Hepatocyte (in vitro differentiated cells): ENCODE measurements at places on chromosomes 4 and X. TPM values are rescaled to one million over a fixed set of nuclear protein-coding genes. Genes with fewer than 3 reads are reported as not detected.

Gene MAGEA11
- total RNA-seq = not detected in 2 replicates

GRCh38 chr4:82891707-82892466 lies 934 bp upstream of the SEC31A start:
- peak; percentile 19 for DNase-seq
- peaks cover 14% of the 10 kb centered on the region for H3K4me1 ChIP-seq
- no peaks in the 10 kb centered on the region for H3K27me3 ChIP-seq
- no peaks in the 10 kb centered on the region for H3K36me3 ChIP-seq

DNA sequence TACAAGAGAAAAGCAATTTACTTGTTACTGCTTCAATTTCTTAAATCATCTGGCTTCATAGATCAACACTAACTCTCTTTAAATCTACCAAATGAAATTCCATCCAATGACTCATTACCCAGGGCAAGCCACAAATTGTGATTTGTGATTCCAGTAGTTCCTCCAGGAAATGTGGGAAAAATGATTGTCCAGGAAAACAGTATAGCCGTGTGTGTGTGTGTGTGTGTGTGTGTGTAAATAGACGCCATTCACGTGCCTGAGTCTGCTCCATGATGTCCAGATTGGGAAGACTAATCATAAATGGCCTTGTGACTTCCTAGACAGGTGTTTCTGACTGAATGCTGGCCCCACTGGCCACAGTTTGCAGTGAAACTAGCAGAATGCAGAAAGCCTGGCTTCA lies 121.3 kb downstream of the HS6ST2 start:
- no peak overlapping the region for H3K4me3 ChIP-seq
- peak; percentile 23 for DNase-seq

Gene ELOVL6
- 18.1 and 19.8 TPM in 2 replicates for total RNA-seq

DNA sequence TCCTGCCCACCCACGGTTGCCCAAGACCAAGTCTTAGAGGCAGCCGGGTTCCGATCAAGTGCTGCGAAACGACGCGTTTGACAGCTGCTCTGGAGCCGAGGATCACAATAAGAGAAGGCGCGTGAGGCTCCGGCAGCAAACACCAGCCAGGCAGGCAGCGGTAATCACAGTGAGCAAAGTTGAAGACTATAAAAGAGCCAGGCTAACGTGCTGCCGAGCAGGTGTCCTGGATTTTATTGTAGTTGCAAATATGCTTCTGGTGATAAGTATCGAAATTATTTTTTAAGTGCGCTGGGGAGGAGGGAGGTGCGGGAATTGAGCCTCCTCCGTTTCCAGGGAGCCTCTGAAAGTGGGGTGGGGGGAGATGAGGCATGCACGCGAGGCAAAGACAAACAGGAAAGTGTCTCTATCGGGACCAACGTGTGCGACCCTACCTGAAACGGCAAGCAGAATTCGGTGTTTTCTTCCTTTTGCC lies 590 bp downstream of the GABRA2 start:
- peaks cover 61% of the 10 kb centered on the region for H3K27me3 ChIP-seq
- no peaks in the 10 kb centered on the region for H3K36me3 ChIP-seq
- H3K4me3 ChIP-seq = peak overlapping the region; percentile 36
- peaks cover 14% of the 10 kb centered on the region for H3K4me1 ChIP-seq
- no peak overlapping the region for H3K27ac ChIP-seq

DNA sequence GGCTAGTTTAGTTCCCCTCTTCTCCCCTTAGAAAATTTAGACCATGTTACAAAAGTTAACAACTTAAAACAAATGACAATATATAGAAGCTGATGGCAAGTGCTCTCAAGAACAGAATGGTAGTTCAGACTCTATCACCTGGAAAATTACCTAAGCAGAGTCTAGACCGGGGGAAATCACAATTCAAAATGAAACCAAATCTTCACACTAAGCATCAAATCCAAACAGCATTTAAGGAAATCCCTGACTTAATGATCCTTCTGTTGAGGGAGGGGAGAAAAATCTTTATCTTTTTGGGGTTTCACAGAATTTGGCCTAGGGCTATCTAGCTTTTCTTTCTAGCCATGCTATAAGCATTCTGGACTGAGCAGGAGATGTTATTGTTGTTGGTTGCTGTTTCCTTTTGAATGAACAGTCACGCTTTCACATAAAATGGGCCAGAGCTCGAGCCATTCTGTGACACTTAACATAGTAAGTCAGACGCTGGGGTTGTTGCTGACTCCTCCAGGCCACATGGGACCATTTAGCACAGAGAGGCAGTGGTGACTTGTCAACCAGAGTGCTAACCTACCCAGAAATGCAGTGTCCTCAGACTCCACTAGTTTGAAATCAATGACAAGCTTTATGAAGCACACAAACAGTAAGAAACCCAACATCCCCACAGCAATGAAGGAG lies 16.0 kb upstream of the LSM6 start:
- H3K36me3 ChIP-seq = no peaks in the 10 kb centered on the region
- no peaks in the 10 kb centered on the region for H3K4me1 ChIP-seq
- no peak for DNase-seq
- no peaks in the 10 kb centered on the region for H3K27me3 ChIP-seq

- H3K27ac ChIP-seq = no peak overlapping the region
- H3K4me3 ChIP-seq = no peak overlapping the region
- H3K27me3 ChIP-seq = no peaks in the 10 kb centered on the region
- no peaks in the 10 kb centered on the region for H3K36me3 ChIP-seq
- H3K4me1 ChIP-seq = no peaks in the 10 kb centered on the region
These were observed 46.7 kb downstream of the CXorf49B start for GRCh38 chrX:71809886-71810285.

- H3K4me3 ChIP-seq = no peak overlapping the region
- H3K4me1 ChIP-seq = no peaks in the 10 kb centered on the region
- no peaks in the 10 kb centered on the region for H3K36me3 ChIP-seq
- DNase-seq = no peak
- no peak overlapping the region for H3K27ac ChIP-seq
These were observed 383.5 kb upstream of the INTU start for GRCh38 chr4:127249066-127249766.

Gene FHDC1
- 3.1 TPM in 2 replicates for total RNA-seq

Gene CNOT6L
- total RNA-seq = 20.4 and 21.0 TPM in 2 replicates

Gene CT83
- not detected in 2 replicates for total RNA-seq

Gene GYPB
- not detected in 2 replicates for total RNA-seq

DNA sequence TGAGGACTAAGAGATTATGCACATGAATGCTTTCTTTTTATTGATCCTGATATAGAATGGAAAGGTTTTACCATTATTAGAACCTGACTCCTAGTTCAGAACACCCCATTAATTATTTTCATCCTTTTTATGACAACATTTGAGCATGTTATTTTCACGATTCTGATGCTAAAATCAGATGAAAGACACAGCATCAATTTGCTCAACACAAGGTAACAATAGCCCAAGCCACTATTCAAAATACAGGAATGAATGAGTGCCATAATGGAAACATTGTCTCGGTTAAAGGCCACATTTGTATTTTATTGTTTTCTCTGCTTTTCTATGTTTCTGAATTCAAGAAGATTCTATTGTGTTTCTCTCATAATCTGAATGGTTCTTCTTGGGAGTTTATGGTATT lies 126.3 kb upstream of the POF1B start:
- no peaks in the 10 kb centered on the region for H3K27me3 ChIP-seq
- H3K4me1 ChIP-seq = no peaks in the 10 kb centered on the region
- H3K4me3 ChIP-seq = no peak overlapping the region
- H3K27ac ChIP-seq = no peak overlapping the region
- DNase-seq = no peak

GRCh38 chr4:6189511-6189910 lies 10.8 kb downstream of the JAKMIP1 start:
- H3K4me1 ChIP-seq = no peaks in the 10 kb centered on the region
- no peaks in the 10 kb centered on the region for H3K36me3 ChIP-seq
- H3K27ac ChIP-seq = no peak overlapping the region

- H3K27me3 ChIP-seq = no peaks in the 10 kb centered on the region
- H3K27ac ChIP-seq = no peak overlapping the region
- no peak overlapping the region for H3K4me3 ChIP-seq
- DNase-seq = no peak
- no peaks in the 10 kb centered on the region for H3K4me1 ChIP-seq
These were observed 180.1 kb upstream of the SPRY1 start for GRCh38 chr4:123216543-123216942.

- no peaks in the 10 kb centered on the region for H3K36me3 ChIP-seq
- H3K4me3 ChIP-seq = no peak overlapping the region
- DNase-seq = no peak
- H3K27me3 ChIP-seq = no peaks in the 10 kb centered on the region
These were observed 31.6 kb downstream of the SLC9A6 start for GRCh38 chrX:136016881-136017280.

- no peaks in the 10 kb centered on the region for H3K36me3 ChIP-seq
- H3K4me3 ChIP-seq = no peak overlapping the region
- no peaks in the 10 kb centered on the region for H3K4me1 ChIP-seq
- no peak overlapping the region for H3K27ac ChIP-seq
- H3K27me3 ChIP-seq = no peaks in the 10 kb centered on the region
- no peak for DNase-seq
These were observed 21.8 kb upstream of the P2RY10 start for GRCh38 chrX:78923198-78924015.

DNA sequence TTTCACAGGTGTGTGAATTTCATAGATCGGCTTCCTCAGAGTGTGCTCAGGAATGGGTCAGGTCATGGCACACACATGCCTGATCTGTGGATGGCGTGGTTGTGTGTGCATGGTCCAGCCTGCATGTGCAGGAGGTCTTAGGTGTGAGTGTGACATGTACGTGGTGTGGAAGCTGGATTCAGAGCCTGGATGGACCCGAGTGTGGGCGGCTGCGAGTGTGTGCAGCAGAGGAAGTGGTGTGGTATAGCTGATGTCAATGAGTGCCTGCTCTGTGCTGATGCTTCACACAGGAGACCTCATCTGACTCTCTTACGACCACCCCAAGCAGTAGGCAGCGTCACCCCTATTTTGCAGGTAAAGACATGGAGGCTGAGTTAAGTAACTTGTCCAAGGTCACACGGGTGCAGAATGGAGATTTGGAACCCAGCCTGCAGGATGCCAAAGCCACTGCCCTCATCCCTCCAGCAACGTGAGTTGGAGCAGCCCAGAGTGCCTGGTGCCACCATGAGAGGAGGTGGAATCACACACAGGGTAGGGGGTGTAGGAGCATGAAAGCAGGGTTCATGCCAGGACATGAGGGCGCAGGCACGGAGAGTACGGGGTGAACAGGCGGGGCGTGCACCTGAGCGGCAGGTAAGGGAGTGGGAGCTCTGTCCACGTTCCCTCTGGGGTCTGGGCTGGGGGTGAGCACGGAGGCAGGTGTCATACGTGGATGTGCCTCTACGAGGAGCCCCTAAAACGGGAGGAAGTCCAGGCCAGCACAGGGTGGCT lies 24.2 kb upstream of the C4orf50 start:
- H3K27ac ChIP-seq = no peak overlapping the region
- H3K4me3 ChIP-seq = no peak overlapping the region
- H3K27me3 ChIP-seq = no peaks in the 10 kb centered on the region
- H3K4me1 ChIP-seq = no peaks in the 10 kb centered on the region
- DNase-seq = no peak

Gene BRS3
- total RNA-seq = 0.04 TPM in 1 of 2 replicates, not detected in the other

Gene KCTD8
- total RNA-seq = 0.48 and 1.5 TPM in 2 replicates

GRCh38 chr4:176054942-176055341 lies 10.7 kb upstream of the WDR17 start:
- no peak overlapping the region for H3K27ac ChIP-seq
- no peaks in the 10 kb centered on the region for H3K4me1 ChIP-seq
- H3K4me3 ChIP-seq = no peak overlapping the region
- H3K27me3 ChIP-seq = no peaks in the 10 kb centered on the region
- no peak for DNase-seq

GRCh38 chrX:41245641-41246040 lies 88.3 kb upstream of the DDX3X start:
- H3K27me3 ChIP-seq = no peaks in the 10 kb centered on the region
- no peak overlapping the region for H3K4me3 ChIP-seq
- no peaks in the 10 kb centered on the region for H3K36me3 ChIP-seq
- peak overlapping the region; percentile 42 for H3K27ac ChIP-seq

DNA sequence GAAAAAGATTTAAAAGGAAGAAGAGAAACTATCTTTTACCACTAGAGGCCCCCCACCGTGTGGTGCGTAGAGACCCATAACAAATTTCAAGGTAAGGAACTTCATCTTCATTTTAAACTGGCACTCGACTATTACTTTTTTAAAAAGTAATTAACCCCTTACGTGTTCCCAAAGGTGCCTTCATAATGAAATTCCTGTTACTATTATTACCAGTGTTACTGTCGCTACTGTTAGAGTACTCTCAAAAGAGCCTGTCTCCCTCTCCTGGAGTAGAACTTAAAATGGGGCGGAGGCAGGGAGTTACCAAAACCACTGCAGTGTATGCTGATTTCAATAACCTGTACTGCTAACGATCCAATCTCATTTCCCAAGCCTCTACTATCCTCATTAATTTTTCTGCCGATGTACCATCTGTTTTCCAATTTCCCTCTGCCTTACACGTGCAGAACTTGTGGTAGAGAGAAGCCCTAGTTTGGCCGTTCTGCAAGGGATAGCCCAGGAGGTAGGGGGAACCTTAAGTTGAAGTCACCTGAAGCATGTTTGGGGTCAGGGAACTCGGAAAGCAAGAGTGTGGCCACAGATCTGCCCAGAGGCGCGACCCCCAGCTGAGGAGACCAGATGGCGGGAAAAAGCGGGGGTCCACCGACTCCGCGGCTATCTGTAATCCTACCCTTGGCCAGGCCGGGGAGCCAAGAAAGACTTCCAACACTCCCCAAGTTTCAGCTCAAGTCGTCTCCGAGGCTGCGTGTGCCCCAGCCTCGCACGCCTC lies 720 bp upstream of the STK26 start:
- no peaks in the 10 kb centered on the region for H3K4me1 ChIP-seq
- H3K27ac ChIP-seq = peak overlapping the region; percentile 88
- H3K27me3 ChIP-seq = no peaks in the 10 kb centered on the region
- DNase-seq = no peak
- no peaks in the 10 kb centered on the region for H3K36me3 ChIP-seq

- no peak for DNase-seq
- no peak overlapping the region for H3K27ac ChIP-seq
- H3K27me3 ChIP-seq = peaks cover 6% of the 10 kb centered on the region
- no peaks in the 10 kb centered on the region for H3K36me3 ChIP-seq
- H3K4me3 ChIP-seq = no peak overlapping the region
- peaks cover 16% of the 10 kb centered on the region for H3K4me1 ChIP-seq
These were observed 180.2 kb downstream of the RBM46 start for GRCh38 chr4:154961263-154961662.

DNA sequence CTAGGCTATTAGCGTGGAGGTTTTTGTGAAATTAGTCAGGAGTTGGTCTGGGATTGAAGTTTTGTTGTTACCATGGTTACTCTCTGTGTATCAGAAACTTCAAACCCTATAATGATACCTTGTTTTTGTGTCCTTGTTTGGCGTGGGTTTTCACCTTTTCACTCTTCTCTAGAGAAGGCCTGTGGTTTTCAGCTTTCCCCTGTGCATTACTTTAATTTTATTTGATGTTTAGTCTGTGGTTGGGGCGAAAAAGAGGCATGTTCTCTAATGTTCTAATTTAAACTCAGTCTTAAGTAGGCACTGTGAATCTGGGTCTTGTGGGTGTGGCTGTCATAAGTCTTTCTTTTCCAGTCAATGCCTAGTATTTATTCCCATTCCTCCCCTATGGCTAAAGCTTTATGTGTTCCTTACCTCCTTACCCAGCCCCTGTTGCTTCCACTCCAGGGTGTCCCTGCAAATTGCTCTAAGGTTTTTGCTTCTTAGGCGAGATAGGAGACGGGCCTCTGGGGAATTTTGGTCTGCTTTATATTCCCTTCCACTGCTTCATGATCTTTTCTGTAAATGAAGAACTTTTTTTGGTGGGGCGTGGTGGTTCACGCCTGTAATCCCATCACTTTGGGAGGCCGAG lies 326.3 kb upstream of the ZCCHC13 start:
- no peaks in the 10 kb centered on the region for H3K27me3 ChIP-seq
- no peak overlapping the region for H3K4me3 ChIP-seq
- no peaks in the 10 kb centered on the region for H3K4me1 ChIP-seq
- H3K36me3 ChIP-seq = no peaks in the 10 kb centered on the region
- DNase-seq = no peak

GRCh38 chr4:10872833-10873517 lies 188.4 kb upstream of the CLNK start:
- no peak for DNase-seq
- no peaks in the 10 kb centered on the region for H3K36me3 ChIP-seq
- no peaks in the 10 kb centered on the region for H3K4me1 ChIP-seq
- no peak overlapping the region for H3K4me3 ChIP-seq

Gene ACSL4
- 213 and 250 TPM in 2 replicates for total RNA-seq

Gene CYBB
- total RNA-seq = 2.5 and 5.1 TPM in 2 replicates
